A549 treated with CORT108297 at 1 μM for 4 hours (cell line): ENCODE measurements at places on chromosomes 3 and 15. TPM values are rescaled to one million over a fixed set of nuclear protein-coding genes. Genes with fewer than 3 reads are reported as not detected.

The PARP15 gene
- total RNA-seq, result not detected in 5 replicates

The SMAD6 gene
- 15.1 to 25.1 TPM (median 23.1 TPM) in 5 replicates for total RNA-seq

The STRA6 gene
- total RNA-seq, result 49.3 to 82.9 TPM (median 77.0 TPM) in 5 replicates

The ZNF502 gene
- total RNA-seq, result 1.2 to 2.2 TPM (median 1.5 TPM) in 5 replicates

The THOC7 gene
- total RNA-seq, result 56.6 to 70.8 TPM (median 57.2 TPM) in 5 replicates

The CCR2 gene
- not detected in 5 replicates for total RNA-seq

The SUSD5 gene
- total RNA-seq, result 3.0 to 4.4 TPM (median 3.1 TPM) in 5 replicates

The TRPM1 gene
- total RNA-seq, result not detected in 5 replicates

The SAMMSON gene
- total RNA-seq, result not detected in 5 replicates

The WDR49 gene
- total RNA-seq, result not detected in 5 replicates

The FBN1 gene
- 5.0 to 7.8 TPM (median 6.9 TPM) in 5 replicates for total RNA-seq

The TMEM87A gene
- total RNA-seq, result 24.9 to 33.8 TPM (median 26.2 TPM) in 5 replicates

The CDHR4 gene
- total RNA-seq, result 0.12 to 0.65 TPM (median 0.43 TPM) in 5 replicates

The GPR149 gene
- not detected in 5 replicates for total RNA-seq

The XYLB gene
- total RNA-seq, result 3.8 to 4.6 TPM (median 4.4 TPM) in 5 replicates

The CLDN1 gene
- total RNA-seq, result 21.1 to 29.3 TPM (median 26.0 TPM) in 5 replicates

The CSTA gene
- 0.82 to 1.2 TPM (median 1.0 TPM) in 5 replicates for total RNA-seq

The RAB43 gene
- total RNA-seq, result 2.7 to 6.0 TPM (median 5.0 TPM) in 5 replicates

The FEZF2 gene
- not detected in 5 replicates for total RNA-seq

The CLDN11 gene
- total RNA-seq, result 0.13 to 0.31 TPM (median 0.17 TPM) in 5 replicates

The LACTB gene
- 23.8 to 38.2 TPM (median 26.4 TPM) in 5 replicates for total RNA-seq

The CPLX3 gene
- total RNA-seq, result 0.05 to 0.06 TPM in 2 of 5 replicates, not detected in the others

The PCSK6 gene
- 9.7 to 12.7 TPM (median 10.1 TPM) in 5 replicates for total RNA-seq

The ARHGAP11A gene
- total RNA-seq, result 46.2 to 85.1 TPM (median 66.9 TPM) in 5 replicates

The CLDN16 gene
- total RNA-seq, result 0.14 TPM in 2 of 5 replicates, not detected in the others

The ARNT2 gene
- total RNA-seq, result 14.5 to 18.7 TPM (median 17.0 TPM) in 5 replicates

The ROBO1 gene
- 9.1 to 16.4 TPM (median 13.2 TPM) in 5 replicates for total RNA-seq

The DCP1A gene
- total RNA-seq, result 6.3 to 7.9 TPM (median 6.8 TPM) in 5 replicates

The NDN gene
- total RNA-seq, result 0.05 to 0.08 TPM (median 0.06 TPM) in 3 of 5 replicates, not detected in the others

The HACL1 gene
- 22.4 to 27.7 TPM (median 23.6 TPM) in 5 replicates for total RNA-seq

The CCDC13 gene
- 0.25 to 0.51 TPM (median 0.49 TPM) in 5 replicates for total RNA-seq

The CCDC39 gene
- total RNA-seq, result not detected in 5 replicates

The LRRC49 gene
- 4.4 to 7.2 TPM (median 4.9 TPM) in 5 replicates for total RNA-seq

The MASP1 gene
- 0.09 TPM in 1 of 5 replicates, not detected in the others for total RNA-seq

The IL12A gene
- total RNA-seq, result 0.59 to 1.1 TPM (median 0.90 TPM) in 5 replicates

The BSN gene
- 0.08 to 0.16 TPM (median 0.13 TPM) in 5 replicates for total RNA-seq

The PODXL2 gene
- total RNA-seq, result 8.0 to 11.5 TPM (median 10.4 TPM) in 5 replicates

The SGO1 gene
- total RNA-seq, result 13.8 to 19.7 TPM (median 15.3 TPM) in 5 replicates

The PSMD2 gene
- total RNA-seq, result 303 to 385 TPM (median 316 TPM) in 5 replicates

The CCDC54 gene
- not detected in 5 replicates for total RNA-seq

The IQCF5 gene
- total RNA-seq, result not detected in 5 replicates

The NCK1 gene
- 25.0 to 30.6 TPM (median 26.8 TPM) in 5 replicates for total RNA-seq

The ENTPD3 gene
- total RNA-seq, result 0.04 to 0.06 TPM (median 0.05 TPM) in 3 of 5 replicates, not detected in the others

The SHC4 gene
- total RNA-seq, result 0.83 to 1.5 TPM (median 0.89 TPM) in 5 replicates

The PPP1R14D gene
- 0.10 to 0.28 TPM in 2 of 5 replicates, not detected in the others for total RNA-seq

The CLRN1 gene
- total RNA-seq, result not detected in 5 replicates

The DLL4 gene
- 0.57 to 0.75 TPM (median 0.65 TPM) in 5 replicates for total RNA-seq

The XXYLT1 gene
- 10.0 to 13.8 TPM (median 12.7 TPM) in 5 replicates for total RNA-seq

The RABL3 gene
- total RNA-seq, result 14.5 to 24.7 TPM (median 16.1 TPM) in 5 replicates

The CYP8B1 gene
- total RNA-seq, result not detected in 5 replicates

The SPATA12 gene
- total RNA-seq, result 0.32 to 0.53 TPM (median 0.47 TPM) in 5 replicates

The ALG1L2 gene
- total RNA-seq, result not detected in 5 replicates

The TGM4 gene
- total RNA-seq, result 0.03 to 0.10 TPM (median 0.04 TPM) in 5 replicates

The LYSMD4 gene
- total RNA-seq, result 3.2 to 5.1 TPM (median 4.3 TPM) in 5 replicates

The FAM107A gene
- total RNA-seq, result not detected in 5 replicates

The CLDN18 gene
- total RNA-seq, result not detected in 5 replicates
